ENCODE measurements at places on chromosomes 16 and 17.

DNA sequence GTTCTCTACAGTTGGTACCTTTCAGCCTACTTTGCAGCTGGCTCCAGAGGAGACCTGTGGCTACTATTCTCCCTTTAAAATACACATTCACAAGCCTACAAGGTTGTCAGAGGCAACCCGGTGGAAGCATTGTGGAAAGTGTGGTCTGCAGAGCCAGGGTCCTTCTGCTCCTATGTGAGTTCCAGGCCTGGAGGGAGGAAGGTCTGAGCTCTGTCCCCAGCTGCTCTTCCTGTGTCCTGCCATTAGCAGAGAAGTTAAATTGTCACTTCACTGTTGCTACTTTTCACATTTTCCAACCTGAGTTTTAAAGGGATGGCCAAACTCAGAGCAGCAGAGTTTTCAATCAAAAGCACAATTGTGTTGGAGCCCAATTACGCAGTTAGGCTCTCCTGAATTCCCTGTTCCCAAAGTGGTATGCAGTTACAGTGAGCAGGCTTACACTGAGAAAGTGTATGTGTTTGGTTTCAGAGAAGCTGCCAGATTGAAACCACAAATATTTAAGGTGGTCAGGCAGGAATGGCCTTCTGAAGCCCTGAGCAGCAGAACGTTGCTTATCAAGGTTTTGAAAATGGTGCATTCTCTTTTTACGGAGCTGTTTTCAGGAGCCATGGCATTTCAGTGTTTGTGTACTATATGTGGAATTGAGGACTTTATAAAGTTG lies 25.0 kb downstream of the MAP3K3 start:
- no peak for DNase-seq

GRCh38 chr17:32870027-32870670 lies 6.8 kb downstream of the MYO1D start:
- DNase-seq = no peak

DNA sequence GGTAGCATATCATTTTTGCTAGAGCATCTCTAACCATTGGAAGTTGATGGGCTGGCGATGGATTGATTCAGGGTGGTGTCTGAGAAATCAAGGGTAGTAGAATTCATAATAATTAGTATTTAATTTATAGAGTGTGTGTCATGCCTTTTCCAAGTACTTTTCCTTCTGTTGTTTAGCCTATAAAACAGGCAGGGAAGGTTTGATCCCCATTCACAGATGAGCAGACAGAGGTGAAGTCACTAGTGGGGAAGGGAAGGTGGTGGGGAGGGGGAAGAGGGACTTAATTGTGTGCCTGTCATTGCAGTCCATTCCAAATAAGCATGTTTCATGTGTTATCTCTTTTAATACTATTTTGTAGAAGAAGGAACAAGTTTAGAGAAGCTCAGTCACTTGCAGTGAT lies 131.3 kb downstream of the MSI2 start:
- DNase-seq = no peak

GRCh38 chr17:42675965-42676423 lies 800 bp downstream of the PLEKHH3 start:
- DNase-seq = no peak

DNA sequence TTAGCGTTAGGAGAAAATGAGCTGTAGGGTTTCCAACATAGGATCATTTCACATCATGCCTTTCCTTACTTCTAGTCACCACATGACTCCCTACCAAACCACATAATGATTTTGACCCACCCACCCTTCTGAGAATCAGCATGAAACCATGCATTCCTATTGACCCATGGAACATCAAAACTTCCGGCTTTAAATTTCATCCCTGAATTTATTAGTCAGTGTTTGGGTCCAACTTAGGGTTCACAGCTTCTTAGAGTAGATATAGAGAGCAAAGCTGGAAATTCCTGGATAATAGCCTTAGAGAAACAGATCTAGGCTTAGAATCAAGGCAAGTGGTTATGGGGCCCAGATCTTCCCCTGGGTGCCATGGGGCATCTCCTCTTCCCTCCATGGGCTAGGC lies 162.6 kb downstream of the TOX3 start:
- DNase-seq = no peak
